ENCODE measurements at places on chromosomes 1 and 21. TPM values are rescaled to one million over a fixed set of nuclear protein-coding genes. Genes with fewer than 3 reads are reported as not detected.

The OR2AK2 gene
- not detected for total RNA-seq

The ARMH1 gene
- 93.6 TPM for total RNA-seq

The LCE2C gene
- not detected for total RNA-seq

The DCAF6 gene
- total RNA-seq: 25.1 TPM

The TLCD4 gene
- total RNA-seq: 0.02 TPM

The LRRC38 gene
- total RNA-seq: not detected

The GREM2 gene
- not detected for total RNA-seq

The TTC39A gene
- total RNA-seq: not detected

The AADACL4 gene
- not detected for total RNA-seq

The PLEKHN1 gene
- 2.2 TPM for total RNA-seq

The INPP5B gene
- 32.8 TPM for total RNA-seq

The CD1D gene
- total RNA-seq: not detected

The SH2D2A gene
- total RNA-seq: 94.7 TPM

The ANKRD45 gene
- total RNA-seq: 0.11 TPM

The MTARC1 gene
- not detected for total RNA-seq

The SAMD13 gene
- 0.36 TPM for total RNA-seq

The FNDC10 gene
- total RNA-seq: 8.8 TPM

The CELSR2 gene
- 3.7 TPM for total RNA-seq

The C1orf167 gene
- total RNA-seq: not detected
